ENCODE measurements at places on chromosomes 11 and 22.

DNA sequence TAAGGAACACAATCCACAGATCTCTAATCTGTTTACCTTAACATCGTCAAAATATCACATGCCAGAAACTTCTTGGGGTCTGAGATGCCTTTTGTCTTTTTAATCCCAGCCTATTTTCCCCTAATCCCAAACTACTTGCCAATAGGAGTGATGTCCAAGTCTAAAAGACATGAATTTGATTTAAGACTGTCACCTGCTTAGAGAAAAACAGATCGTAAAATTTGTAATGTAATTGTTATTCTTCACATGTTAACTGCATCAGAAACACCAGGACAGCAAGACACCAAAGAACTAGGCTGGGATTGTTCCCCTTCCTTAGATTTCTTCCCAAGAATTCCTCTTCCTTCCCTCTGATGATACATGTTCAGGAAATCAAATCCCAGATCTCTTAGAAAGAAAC, 198.1 kb upstream of the ARHGAP20 start:
- no peak for DNase-seq

DNA sequence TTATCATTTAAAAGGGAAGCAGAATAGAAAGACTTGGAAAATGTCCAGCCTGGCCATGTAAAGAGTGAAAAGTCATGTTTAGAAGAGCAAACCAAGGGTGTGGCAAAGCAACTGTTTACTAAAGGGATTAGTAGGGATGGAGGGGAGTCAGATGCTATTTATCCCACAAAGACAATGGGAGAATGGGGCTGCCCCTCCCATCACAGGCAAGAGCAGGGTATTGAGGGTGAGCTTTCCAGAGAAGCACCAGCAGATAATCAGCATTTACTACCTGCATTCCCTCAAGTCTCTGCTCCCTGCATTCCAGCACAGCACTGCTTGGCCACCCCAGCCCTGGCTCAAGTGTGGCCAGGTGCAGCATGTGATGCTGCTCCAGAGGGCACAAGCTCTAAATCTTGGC, 18.5 kb upstream of the QSER1 start:
- DNase-seq = no peak

GRCh38 chr11:73651661-73652045, 5.3 kb downstream of the PLEKHB1 start:
- no peak for DNase-seq

- DNase-seq = no peak
These were observed 15.8 kb downstream of the SYT7 start for GRCh38 chr11:61564936-61565696.

GRCh38 chr11:22780952-22781593, 48.5 kb downstream of the SVIP start:
- DNase-seq = peak; percentile 37

DNA sequence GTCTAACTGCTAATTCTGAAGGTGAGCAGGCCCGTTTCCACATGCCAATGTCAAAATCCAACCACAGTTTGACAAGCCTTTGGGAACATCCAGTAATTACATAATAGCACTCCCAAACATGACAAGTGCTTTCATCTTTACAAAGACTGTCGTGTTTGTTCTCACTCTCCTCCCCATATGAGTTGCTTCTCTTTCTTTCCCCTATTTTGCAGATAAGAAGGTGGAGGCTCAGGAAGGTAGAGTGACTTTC, 55.9 kb upstream of the CD44 start:
- no peak for DNase-seq

DNA sequence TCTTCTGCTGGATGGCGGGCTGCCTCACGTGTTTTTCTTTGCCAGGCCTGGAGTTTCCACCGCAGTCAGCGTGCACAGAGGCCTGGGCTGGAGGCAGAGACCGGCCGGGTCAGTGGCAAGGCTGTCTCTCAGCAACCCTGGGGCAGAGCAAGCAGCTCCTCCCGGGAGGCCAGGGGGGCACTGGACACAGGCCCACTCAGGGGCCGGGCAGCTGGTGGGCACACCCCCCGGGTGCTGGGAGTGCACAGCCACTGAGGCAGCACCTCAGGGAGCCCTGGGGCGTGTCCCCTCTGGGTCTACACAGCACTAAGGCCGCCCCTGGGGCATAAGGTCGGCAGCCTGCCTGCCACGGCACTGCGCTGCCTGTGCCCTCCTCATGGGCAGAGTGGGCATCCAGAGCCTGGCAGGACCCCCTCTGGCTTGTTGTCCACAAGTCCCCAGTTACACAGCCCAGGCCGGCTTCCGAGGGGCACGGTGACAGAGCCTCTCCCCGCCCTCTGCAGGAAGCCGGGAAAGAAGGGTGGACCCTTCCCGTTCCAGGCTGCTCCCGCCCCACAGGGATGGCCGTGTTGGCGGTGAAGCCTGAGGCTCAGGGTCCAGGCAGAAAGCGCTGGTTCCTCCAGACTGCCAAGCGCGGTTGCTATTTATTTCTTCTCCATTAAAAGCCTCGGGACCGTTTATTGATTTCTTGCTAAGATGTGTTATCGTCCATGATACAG, 18.5 kb upstream of the TH start:
- no peak for DNase-seq

- DNase-seq = no peak
These were observed 5.0 kb downstream of the THY1 start for GRCh38 chr11:119417726-119418540.

DNA sequence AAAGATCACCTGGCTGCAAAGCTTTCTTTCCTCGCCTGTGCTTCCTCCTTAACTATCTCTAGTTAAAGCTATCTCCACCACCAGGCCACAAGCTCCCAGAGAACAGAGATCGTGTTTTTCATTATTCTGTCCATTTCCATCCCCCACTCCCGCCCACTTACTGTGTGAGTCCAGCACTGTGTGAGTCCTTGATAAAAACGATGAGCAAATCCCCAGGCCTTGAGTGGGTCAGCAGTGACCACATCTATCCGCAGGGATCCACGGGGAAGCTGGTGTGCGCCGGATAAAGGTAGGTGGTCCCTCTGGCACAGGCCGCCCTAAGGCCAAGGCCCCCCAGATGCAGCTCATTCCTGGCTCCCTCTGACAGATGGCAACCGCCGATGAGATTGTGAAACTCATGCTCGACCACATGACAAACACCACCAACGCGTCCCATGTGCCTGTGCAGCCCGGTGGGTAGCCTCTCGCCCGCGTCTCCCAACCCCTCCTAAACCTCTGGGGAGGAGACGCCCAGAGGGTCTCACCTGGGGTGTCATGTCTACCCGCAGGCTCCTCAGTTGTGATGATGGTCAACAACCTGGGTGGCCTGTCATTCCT, 9.3 kb downstream of the TKFC start:
- DNase-seq = no peak

GRCh38 chr22:39214383-39215069, 30.3 kb downstream of the PDGFB start:
- no peak for DNase-seq

DNA sequence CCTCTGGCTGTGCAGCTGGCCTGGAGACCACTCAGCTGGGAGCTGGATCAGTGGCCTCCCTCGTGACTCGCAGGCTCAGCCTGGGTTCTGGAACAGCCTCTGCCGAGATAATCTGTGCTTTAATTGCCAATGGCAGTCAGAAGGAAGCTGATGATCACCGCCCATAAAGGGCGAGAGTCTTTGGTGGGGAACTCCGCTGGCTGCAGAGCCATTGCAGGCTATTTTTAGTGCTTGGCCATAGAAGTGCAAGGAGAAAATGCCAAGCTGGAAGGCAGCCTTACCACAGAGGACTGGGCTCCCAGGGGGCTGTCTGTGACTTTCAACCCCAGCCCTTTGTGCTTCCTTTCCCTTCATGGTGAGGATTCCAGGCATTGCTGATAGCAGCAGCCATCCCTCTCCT, 62.2 kb upstream of the TENM4 start:
- no peak for DNase-seq

GRCh38 chr11:77055913-77056312, 10.9 kb upstream of the CAPN5 start:
- no peak for DNase-seq

DNA sequence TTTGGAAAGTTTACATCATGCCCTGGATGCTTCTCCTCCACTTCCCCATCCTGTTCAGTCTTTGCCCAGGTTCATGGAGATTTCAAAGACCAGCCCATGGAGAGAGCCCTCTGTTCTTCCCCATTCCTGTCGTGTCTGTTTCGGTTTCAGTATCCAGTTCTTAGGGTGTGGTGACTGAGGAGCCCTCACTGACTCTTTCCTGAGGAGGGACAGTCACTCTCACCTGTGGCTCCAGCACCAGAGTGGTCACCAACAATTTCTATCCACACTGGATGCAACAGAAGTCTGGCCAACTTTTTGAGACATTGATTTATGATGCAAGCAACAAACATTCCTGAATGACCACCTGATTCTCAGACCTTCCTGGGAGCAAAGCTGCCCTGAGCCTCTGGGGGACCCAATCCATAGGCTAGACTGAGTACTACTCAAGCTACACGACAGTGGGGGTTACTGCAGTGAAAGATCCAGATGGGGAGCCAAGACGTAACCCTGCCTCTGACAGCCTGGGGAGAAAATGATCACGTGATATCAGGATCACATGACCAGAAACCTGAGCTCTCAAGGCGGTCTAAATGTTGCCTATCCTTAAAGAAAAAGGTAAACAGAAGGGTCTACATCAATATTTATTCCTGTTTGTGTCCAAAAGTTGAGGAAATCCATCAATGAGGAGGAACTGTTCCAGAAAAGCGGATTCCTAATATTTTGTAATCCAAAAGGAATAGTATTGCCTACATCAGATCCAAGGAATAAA, 76.2 kb upstream of the VPREB1 start:
- peak; percentile 94 for DNase-seq

- no peak for DNase-seq
These were observed 31.9 kb downstream of the MAML2 start for GRCh38 chr11:96311120-96311568.

DNA sequence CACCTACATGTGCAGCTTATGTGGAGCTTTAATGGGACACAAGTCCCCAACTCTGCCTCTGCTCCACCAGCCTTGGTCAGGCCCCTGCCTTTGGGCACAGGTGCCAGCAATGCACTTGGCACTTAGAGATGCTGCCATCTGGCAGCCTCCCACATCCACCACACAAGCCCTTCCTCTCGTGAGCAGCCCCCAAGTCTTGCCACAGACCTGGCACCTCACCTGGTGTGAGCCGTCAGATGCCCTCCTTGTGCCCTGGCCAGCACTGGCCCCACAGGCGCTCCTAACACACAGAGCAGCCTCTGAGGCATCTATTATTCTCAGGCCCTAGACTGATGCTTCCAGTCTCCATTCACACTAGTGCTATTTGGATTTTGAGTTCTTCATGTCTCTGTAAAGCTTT, 24.5 kb upstream of the SERPIND1 start:
- no peak for DNase-seq

GRCh38 chr22:17597217-17597616, 31.3 kb downstream of the ATP6V1E1 start:
- DNase-seq = no peak

DNA sequence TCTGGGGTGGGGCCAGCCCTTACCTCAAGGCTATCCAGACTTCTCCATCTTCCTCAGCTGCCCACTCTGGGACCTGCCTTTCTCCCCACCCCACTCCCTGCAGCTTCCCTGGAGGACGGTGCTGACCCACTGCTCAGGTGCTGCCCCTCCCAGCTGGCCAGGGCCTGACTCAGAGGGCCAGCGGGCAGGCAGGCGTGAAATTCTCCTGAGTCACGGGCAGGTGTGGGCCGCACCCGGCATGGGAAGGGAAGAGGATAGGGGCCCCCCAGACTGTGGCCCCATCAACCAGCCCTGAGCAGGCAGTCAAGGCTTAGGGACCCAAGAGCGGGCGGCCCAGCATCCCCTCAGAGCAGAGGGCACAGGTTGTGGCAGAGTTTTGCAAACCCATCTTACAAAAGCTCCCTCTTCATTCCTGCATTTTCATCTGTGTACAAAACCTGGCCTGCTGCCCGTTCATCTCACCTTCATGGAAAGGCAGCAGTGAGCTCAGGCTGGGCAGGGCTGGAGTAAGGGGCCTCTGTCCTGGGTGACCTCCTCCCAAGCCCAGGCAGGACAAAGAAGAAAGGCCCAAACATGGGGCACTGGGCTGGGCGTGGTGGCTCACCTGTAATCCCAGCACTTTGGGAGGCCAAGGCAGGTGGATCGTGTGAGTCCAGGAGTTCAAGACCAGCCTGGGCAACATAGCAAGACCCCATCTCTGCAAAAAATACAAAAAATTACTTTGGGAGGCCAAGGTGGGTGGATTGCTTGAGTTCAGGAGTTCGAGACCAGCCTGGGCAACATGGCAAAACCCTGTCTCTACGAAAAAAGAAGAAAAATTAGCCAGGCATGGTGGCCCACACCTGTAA, 6.1 kb downstream of the RHOD start:
- DNase-seq = no peak

- DNase-seq = no peak
These were observed 66.5 kb upstream of the TOP3B start for GRCh38 chr22:22048981-22049531.

GRCh38 chr11:87306262-87306851, 268.6 kb downstream of the TMEM135 start:
- DNase-seq = peak; percentile 50

DNA sequence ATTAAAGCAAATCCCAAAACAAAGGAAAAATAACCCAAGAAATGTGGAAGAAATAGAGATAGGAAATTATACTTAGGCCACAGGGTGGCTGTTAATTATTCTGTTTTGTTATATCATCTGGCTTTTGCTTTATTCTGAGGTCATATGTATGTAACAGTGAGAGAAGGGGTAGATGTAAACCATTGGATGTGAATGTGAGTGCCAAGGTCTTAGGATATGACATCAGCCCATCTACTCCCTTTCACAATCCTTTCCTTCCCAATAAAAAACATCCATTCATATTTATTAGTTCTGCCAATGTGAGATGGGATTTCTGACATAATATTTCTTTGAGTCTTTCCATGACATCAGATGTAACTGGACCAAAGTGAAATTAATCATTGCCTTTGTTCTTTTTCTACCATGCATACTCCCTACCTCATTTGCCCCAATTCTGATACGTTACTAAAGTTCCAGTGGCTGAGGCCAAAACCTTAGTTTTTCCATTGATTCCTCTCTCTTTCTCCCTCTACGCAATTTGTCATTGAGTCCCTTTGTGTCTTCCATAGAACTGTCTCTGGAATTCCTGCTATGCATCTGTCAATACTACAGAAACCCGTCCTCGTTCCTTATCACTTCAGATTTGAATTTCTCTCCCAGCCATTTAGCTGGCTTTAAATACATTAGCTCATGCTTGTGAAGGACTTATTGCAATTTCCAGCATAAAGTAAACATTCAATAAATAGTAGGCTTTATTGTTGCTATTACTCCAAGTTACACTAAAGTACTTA, 170.3 kb downstream of the ARHGAP42 start:
- DNase-seq = no peak

- DNase-seq = no peak
These were observed 115.6 kb downstream of the SLC1A2 start for GRCh38 chr11:35303596-35304385.

GRCh38 chr22:20128902-20129746, 2.5 kb upstream of the ZDHHC8 start:
- peak; percentile 42 for DNase-seq

DNA sequence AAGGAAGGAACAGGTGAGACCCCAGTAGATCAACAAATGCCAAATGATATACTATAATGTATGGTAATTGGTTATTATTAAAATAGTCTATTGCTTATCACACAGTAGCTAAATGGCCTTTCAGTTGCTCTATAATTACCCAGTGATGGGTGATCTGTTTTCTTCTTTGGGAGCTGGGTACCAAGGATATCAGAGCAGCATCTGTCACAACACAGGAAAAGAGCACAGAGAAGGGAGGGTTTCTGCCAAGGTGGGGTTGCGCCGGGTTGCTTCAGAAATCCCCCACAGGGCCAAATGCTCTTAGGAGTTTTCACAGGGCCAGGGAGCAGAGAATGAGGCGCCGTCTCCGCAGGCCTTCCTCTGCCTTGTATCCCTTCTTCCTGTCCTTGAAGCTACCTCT, 469.4 kb downstream of the INSC start:
- no peak for DNase-seq

GRCh38 chr11:21295508-21295907, 626.1 kb downstream of the NELL1 start:
- DNase-seq = no peak

Measured in MM.1S (cell line).